COR-L47 (cell line): ENCODE measurements at places on chromosomes 4 and X.

- DNase-seq = no peak
Measured at GRCh38 chr4:978957-979701, 5.8 kb upstream of the DGKQ start.

- DNase-seq = no peak
Measured at GRCh38 chr4:112312610-112313239, 15.6 kb downstream of the ALPK1 start.

DNA sequence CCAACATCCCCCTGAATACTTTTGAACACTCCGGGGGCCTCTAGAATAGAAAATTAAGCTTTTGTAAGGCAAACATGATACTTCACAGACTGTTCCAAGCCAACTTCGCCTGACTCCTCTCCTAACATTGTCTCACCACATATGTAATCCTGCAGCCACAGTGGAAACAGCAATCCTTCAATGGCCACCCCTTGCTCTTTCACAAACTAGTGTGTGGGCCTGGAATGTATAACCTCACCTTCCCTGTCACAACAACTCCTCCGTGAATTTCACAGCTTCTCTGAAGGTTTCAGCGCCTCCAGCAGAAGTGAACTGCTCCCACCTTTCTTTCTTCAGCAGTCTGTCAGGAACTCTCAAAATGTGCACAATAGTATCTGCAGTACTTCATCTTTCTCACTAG is 185.1 kb downstream of the ADGRL3 start:
- no peak for DNase-seq

- DNase-seq = no peak
Measured at GRCh38 chrX:127726227-127726626, 326.0 kb downstream of the ACTRT1 start.

- DNase-seq = no peak
Measured at GRCh38 chr4:54539500-54540029, 118.2 kb upstream of the KIT start.

DNA sequence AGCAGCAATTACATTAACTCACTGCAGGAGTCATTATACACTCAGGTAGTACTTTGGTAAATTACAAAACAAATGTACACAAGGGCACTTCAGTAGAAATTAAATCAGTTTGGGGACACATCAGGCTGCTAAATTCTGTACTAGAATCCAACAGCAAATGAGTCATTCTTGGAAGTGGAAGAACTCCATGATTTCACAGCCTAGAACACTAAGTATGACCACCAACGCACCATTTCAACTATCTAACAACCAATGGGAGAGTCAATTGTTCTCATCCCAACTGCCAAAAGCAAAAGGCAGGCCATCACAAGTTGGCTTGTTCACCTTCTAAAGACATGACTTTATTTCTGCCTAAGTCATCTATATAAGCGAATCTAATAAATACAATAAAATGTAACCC is 26.6 kb downstream of the PPM1K start:
- no peak for DNase-seq

- no peak for DNase-seq
Measured at GRCh38 chrX:33285550-33285949, 74.2 kb upstream of the DMD start.

- no peak for DNase-seq
Measured at GRCh38 chr4:25065431-25065858, 34.7 kb upstream of the LGI2 start.

DNA sequence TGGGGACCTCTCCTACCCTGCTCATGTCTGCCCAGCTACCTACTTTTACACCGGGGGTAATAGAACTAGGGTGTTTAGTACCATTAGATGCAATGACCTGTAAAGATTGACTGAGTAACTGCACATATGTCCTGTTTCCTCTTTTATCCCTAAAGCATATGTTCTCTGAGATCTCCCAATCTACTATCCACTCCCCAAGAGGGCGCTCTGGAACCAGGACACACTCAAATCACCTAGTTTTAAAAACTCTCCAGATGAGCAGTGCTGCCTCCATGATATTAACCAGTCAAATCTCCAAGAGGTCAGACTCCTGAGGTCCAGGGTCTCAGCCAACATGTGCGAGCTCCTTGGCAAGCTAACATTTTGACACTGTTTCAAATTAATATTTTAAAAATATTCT is 87.0 kb upstream of the TSPAN5 start:
- DNase-seq = no peak

GRCh38 chr4:165965503-165965902 is 92.5 kb downstream of the TLL1 start:
- DNase-seq = no peak

DNA sequence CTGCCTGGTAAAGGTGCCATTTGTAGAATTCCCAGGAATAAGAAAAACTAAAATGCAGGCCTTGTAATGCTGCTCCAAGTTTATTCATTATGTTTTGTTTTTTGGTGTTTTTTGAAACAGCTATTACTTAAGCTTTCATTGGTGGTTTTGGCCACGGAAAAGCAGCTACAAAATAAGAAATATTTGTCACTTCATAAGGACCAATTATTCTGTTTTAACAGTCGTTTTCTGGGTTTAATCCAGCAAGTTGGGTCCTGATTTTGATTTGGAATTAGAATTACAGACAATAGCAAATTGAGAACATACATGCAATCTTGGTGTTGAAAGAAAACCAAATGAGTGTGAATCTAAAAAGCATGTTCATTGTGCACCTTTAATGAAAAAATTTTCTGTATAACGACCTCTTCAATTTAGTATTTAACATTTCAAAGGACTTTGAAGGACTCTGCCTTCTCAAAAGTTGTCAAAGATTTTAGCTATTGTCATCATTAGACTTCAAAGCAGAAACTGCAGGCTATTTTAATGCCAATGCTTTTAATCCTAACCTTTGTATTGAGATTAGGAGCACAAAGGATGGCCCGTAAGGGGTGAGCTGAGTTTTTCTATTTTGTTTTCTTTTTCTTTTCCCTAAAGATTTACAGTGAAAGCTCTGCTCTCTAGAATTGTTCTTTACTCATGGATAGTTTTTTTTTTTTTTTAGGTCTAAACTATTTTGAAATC is 26.7 kb upstream of the STOX2 start:
- no peak for DNase-seq

- DNase-seq = no peak
Measured at GRCh38 chr4:41332510-41333054, 75.9 kb downstream of the UCHL1 start.

DNA sequence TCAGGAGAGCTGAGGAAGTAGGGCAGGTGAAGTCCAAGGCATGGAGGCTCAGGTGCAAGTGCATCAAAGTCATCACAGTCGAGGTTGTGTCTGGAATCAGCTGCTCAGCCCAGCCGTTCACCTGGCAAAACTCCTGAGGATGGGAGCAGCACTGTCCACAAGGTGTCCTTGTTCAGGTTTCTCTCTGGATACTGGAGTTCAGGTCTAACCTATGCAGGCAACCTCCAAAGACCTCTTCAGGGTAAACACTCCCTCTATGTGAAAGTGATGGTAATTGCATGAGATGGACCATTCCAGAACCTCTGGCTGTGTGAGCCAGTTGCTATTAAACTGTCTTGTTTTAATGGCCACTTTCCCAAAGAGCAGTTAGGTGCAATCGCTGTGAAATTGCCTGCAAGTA is 120.2 kb upstream of the PSAPL1 start:
- no peak for DNase-seq

- DNase-seq = no peak
Measured at GRCh38 chr4:142318280-142318679, 527.8 kb downstream of the INPP4B start.

DNA sequence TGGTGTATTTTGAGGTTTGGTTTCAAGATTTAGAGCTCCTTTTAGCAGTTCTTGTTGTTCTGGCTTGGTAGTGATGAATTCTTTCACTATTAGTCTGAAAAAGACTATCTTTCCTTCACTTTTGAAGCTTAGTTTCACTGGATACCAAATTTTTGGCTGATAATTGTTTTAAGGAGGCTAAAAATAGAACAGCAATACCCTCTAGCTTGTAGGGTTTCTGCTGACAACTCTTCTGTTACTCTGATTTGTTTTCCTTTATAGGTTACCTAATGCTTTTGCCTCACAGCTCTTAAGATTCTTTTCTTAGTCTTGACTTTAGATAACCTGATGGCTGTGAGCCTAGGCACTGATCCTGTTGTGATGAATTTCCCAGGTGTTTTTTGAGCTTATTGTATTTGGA is 33.6 kb upstream of the HEPH start:
- no peak for DNase-seq

DNA sequence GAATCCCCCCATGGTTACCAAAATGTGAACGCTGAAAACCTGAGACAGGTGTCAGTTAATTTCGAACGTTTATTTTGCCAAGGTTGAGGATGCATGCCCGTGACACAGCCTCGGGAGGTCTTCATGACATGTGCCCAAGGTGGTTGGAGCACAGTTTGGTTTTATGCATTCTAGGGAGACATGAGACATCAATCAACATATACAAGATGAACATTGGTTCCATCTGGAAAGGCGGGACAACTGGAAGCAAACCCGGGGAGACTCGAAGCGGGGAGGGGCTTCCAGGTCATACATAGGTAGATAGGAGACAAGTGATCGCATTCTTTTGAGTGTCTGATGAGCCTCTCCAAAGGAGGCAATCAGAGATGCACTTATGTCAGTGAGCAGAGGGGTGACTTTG is 11.0 kb upstream of the SH3BP2 start:
- DNase-seq = no peak

- no peak for DNase-seq
Measured at GRCh38 chrX:12162420-12162819, 24.1 kb downstream of the FRMPD4 start.

DNA sequence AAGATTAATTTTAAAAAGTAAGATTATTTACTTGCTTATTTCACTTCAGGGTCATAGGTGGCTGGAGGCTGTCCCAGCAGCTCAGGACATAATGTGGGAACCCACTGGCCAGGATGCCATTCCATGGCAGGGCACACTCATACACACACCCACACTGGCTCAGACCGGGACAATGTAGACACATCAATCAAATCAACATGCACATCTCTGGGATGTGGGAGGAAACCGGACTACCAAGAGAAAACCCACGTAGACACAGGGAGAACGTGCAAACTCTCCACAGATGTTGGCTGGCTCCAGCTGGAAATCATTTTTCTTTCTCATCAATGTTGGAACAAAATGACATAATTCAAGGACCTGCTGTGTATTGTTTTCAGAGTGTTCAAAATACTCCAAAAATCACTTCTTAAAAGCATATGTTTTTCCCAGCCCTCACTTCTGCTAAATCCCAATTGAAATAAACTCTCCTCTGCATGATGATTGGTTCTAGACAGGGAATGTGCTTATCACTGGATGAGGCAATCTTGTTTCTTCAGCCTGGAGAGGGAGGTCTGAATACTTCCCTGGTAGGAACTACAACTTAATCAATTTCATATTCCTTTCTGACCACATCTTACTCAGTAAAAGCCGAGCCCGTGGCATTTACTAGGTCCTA is 18.6 kb upstream of the CPE start:
- DNase-seq = no peak
